ENCODE measurements at places on chromosomes 7 and 10.
A peak's percentile ranks its signal among the peaks of the same experiment; 100 is the strongest.

GRCh38 chr7:121480566-121481335, 84.6 kb upstream of the FAM3C start:
- DNase-seq: no peak

DNA sequence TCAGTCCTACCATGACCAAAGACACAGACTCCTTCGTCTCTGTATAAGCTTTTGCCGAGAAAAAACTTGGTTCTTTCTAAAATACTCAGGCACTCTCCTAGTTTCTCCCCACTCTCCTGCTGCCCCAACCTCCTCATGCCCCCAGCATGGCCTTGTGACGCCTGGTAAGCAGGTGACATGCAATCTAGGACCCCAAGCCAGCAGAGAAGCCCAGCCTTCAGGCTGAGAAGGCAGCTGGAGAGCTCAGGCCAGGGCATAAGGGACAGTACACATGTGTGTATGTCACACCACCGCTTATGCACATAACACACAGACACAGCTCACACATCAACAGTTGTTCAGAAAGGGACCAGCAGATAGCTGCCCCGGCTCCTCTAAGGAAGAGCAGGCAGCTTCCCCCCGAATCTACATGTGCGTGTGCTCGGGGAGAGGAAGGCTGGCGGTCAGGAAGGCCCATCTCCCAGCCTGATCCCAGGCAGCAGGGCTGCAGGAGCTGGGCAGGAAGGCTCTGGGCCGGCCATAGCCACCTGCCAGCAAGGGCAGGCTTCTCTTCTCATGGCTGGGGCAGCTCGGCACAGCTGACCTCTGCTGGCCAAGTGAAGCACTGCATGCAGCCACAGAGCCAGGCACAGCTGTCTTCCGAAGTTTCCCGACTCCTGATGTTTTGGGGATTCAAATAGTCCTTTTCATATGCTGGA, 8.5 kb downstream of the DDX56 start:
- peak; percentile 8 for DNase-seq

- DNase-seq: no peak
Observed at GRCh38 chr7:51587604-51588003, 271.0 kb upstream of the COBL start.

DNA sequence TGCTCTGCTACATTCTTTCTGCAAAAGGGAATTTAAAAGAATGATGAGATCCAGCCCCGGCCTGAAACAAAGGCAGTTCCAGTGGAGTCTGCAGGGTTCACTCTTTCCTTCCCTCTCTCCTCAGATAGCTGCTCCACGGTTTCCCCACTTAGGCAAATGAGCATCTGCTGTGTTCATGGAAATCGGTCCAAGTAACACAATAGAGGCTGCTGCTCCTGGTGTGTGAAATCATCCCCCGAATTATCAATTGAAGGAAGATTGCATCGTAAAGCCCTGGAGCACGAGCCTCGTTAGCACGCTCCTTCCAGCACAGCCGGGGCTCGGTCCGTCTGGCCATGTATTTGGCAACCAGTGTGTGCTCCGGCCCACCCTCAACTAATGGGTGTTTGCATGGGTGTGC, 108.3 kb upstream of the DPP6 start:
- DNase-seq: no peak

- no peak for DNase-seq
Observed at GRCh38 chr7:2488681-2489080, 12.5 kb upstream of the GRIFIN start.

DNA sequence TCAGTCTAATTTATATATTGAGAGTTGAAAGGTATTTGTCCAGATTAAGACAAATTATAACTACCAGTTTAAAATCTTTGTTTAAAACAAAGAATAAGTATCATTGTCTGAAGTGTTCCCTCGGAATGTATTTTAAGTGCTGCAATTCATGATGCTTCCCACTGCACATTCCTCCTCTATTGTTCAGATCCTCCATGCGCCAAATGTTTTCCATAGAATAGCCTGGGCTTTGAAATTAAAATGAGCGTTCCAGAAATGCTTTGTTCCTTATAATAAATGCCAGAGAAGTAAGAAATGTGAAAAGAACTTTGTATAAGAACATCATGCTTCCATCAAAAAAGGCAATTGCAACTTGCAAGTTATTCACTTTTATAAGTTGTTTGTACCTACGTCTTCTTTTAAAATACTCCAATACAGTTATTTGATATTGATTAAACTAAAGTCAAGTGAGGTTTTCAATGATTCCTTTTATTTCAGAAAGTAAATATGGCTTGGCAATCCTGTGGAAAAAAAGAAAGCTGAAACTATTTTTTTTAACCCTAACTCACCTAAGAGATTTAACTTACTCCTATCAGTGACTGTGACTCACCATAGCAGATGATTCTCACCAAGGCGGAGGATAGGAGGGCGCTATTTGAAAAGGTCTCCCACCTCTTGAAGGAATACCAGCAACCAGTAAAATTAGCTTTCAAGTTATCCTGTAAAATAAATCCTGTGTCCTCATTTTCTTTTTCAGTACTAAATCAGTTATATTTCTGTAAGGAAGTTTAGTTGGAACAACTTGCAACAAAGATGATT, 85.8 kb downstream of the CTNNA3 start:
- no peak for DNase-seq

- DNase-seq: no peak
Observed at GRCh38 chr7:2307690-2308107, 6.5 kb downstream of the SNX8 start.

DNA sequence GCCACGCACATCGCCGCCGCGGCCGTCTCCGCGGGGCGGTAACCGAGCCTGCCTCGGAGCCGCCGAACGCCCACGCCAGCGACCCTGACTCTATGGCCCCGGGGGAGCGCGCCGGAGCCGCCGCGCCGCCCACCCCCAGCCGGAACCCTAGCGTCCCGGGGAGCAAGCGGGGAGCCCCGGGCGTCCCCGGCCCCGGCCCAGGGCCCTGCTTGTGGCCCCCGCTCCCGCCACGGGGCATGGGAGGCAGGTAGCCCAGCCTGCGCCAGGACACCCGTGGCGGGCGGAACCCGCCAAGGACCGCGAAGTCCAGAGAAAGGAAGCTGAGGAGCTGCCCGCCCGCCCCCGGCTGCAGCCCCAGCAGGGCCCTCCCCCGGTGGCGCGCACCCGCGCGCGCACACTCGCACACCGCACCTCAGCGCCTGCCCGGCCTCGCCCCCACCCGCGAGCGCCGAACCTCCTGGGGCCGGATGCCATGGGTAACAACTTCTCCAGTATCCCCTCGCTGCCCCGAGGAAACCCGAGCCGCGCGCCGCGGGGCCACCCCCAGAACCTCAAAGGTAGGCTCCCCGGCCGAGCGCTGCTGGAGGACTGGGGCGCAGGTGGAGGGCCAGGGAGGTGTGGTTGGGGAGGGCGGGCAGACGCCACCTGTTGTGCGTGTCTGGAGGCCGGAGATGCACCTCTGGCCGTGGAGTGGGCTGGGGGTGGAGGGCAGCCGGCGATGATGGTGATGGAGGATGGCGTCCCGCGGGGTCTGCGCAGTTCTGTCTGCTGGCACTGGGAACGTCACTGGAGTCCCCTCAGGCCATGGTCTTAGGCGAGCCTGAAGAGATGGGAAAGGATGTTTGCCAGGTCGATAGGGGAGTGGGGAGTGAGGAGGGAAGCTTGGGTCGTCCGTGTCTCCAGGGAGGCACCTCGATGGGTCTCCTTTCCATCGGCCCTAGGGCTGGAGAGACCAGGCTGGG, 692 bp downstream of the NEURL1 start:
- no peak for DNase-seq

DNA sequence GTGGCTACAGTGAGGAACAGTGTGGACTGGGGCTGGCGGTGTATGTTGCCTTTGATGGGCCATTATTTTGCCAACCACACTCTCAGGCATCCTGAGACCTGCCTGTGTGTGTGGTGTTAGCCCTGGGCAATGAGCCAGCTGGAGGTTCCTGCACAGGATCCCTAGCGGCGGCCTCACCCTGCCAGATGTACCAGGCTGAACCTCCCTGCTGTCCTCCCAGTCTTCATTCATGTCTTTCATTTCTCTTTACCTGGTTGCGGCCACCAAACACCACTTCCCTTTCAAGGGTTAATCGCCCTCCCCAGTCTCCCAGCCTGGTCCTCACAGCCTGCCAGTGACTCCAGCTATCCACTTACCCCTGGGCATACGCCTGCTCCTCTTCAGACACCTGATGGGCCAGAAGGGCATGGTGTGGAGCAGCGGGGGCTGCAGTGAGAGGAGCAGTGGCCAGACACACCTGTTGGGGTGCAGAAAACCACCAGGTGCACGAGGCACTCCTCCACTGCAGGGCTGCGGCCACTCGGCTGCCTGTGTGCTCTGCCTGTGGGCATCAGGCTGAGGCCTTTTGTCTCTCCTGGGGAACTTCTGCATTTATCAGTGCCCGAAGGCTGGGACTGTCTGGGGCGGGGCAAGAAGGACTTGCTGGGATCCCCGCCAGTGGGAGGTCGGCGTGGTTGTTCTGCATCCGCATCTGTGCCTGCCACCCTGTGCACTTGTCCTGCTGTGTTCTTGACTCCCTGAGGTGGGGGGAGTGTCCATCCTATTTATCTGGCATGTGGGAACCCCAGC, 111.6 kb downstream of the ARHGAP22 start:
- no peak for DNase-seq

- no peak for DNase-seq
Observed at GRCh38 chr7:28823582-28823981, 134.5 kb downstream of the TRIL start.

GRCh38 chr10:124385627-124386185, 33.0 kb downstream of the OAT start:
- DNase-seq: no peak

DNA sequence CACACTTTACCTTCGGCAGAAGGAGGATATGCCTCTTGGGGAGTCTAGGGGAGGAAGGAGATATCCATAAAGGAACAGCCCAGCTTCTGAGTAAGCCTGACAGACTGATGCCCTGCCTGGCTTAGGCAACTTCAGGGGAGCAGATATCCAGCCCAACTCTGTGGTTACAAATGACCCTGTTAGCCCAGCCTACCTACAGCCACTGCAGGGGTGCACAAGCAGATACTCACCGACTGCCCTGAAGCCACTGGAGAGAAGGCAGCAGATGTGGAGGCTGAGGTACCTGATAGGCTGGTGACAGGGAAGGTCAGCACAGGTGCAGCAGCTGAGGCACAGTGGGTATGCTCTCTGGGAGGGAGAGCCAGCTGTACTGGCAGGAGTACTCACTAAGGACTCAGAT, 770.2 kb downstream of the GRID1 start:
- no peak for DNase-seq

- DNase-seq: no peak
Observed at GRCh38 chr7:129188892-129189660, 643 bp downstream of the SMO start.

DNA sequence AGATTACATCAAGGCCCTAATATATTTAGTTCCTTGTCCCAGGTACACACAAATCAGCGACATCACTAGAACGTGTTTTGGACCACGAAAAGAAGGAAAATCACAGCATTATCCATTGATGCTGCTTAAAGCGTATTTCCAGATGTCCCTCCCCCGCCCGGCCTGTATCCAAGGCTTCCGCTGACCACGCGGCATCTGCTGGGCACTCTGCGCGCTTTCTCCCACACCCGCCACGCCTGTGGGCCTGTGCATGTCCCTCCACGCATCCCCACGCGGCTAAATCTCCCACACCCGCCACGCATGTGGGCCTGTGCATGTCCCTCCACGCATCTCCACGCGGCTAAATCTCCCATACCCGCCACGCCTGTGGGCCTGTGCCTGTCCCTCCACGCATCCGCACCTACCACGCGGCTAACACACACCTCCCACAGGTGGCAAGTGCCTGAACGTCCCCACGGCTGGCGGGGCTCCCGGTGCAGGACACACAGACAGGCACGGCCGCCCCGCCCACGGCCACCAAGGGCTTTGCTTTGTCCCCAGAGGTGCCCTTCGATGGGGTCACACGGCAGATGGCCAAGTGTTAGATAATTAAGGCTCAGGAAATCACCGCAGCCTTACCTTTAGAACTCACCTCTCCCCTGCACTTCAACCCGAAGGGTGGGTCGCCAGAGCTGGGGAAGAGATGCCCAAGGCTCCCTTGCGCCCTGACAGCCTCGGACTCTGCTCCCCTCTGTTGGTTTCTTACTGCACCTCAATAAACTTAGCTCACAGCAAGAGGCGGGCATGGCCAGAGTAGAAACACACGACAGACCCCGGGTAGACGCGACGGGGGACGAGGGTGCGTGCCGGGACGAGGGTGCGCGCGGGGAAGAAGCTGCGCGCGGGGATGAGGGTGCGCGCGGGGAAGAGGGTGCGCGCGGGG, 49.5 kb downstream of the DIP2C start:
- no peak for DNase-seq

GRCh38 chr7:2198760-2199159, 34.0 kb downstream of the MAD1L1 start:
- no peak for DNase-seq

DNA sequence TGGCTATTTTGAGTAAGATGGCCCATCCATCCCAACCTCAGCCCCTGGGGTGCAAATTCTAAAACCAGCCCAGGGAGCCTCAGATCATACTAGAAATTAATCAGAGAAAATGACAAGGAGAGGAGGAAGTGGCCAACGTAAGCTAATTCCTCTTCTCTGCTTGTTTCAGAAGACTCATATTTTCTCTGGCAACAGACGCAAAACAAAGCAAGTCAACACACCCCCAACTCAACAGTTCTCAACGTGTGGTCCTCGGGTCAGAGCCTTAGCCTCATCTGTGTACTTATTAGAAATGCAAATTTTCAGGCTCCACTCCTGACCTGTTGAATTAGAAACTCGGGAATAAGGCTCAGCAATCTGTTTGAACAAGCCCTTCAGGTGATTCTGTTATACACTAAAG, 413.9 kb upstream of the AUTS2 start:
- DNase-seq: no peak

DNA sequence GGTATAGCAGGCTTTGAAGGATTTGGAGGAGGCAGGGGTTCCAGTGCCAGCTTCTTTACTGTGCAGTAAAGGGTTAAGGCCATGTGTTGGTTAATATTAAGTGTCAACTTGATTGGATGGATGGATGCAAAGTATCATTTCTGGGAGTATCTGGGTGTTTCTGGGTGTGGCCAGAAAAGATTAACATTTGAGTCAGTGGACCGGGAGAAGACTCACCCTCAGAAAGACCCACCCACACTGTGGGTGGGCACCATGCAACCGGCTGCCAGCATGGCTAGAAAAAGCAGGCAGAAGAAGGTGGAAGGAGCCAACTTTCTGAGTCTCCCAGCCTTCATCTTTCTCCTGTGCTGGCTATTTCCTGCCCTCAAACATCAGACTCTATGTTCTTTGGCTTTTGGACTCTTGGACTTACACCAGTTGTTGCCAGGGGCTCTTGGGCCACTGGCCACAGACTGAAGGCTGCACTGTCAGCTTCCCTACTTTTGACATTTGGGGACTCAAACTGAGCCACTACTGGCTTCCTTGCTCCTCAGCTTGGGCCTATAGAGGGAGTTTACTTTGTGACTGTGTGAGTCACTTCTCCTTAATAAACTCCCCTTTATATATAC, 6.8 kb upstream of the TRUB1 start:
- no peak for DNase-seq

- no peak for DNase-seq
Observed at GRCh38 chr10:28545967-28546644, 13.2 kb downstream of the WAC start.

GRCh38 chr7:47819607-47819920, 128.7 kb downstream of the PKD1L1 start:
- DNase-seq: no peak
